T47D (cell line): ENCODE measurements at places on chromosomes 3 and 15.

- DNase-seq = no peak
These were observed 30.0 kb upstream of the MEIS2 start for GRCh38 chr15:37130356-37130755.

DNA sequence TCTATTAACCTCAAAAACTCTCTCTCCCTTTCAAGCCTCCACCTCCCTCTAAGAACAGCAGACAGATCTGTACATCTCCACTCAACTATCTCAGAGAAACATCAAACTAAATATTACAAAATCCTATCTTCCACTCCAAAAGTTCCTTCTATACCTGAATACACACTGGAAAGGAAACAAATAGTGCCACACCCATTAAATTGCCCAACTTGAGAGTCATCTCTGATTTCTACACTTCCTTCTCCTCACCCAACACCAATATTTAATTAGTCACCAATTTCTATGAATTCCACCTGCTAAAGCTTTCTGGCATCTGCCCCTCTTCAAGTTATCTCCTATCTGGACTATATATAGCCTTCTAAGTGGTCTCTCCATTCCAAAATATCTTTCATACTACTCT lies 65.8 kb downstream of the PEAK1 start:
- DNase-seq = no peak

DNA sequence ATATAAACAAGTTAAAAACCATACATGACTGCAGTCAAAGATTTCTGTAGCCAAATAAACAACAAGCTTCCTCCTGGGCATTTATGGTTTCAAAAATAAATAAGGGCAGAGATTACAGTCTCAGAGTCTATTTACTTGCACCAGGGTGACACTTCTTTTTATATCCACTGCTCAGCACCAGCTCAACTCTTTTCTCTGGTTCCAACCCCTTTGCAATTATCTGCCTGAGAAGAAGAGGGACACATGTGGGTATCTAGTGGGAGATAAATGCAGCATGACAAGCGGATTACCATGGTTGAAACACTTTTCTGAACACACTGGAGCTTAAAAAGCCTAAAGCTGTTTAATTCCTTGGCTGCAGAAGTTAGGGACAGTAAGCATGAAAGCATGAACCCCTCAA lies 311.5 kb downstream of the CNTN3 start:
- peak; percentile 32 for DNase-seq

GRCh38 chr3:73094951-73095350 lies 33.5 kb downstream of the EBLN2 start:
- no peak for DNase-seq

- no peak for DNase-seq
These were observed 149.4 kb downstream of the STAG1 start for GRCh38 chr3:136602818-136603217.

GRCh38 chr3:30661098-30661873 lies 54.9 kb downstream of the TGFBR2 start:
- DNase-seq = no peak

DNA sequence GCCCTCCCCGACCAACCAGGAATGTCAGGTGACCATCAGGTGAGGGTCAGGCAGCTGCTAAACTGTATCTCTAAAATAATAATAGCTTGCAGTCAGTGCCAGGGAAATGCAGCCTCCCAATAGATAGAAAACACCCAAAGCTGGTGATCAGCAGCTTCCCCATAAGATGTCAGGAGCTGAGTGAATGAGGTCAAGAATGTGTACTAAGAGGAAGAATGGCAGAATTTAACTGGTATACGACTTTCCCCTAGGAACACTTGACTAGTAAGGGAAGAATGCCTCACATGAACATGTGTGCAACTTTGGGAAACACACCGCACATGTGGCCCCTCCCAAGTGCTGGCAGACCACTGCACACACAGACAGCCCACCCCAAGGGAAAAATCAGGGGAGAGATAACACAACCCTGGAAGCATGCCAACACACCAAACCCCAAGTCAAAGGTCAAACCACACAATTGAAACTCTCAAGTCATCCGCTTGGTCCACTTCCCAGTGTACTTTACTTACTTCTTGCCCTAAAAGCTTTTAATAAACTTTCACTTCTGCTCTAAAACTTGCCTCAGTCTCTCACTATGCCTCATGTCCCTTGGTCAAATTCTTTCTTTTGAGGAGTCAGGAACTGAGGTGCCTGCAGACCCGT lies 806.5 kb downstream of the OTOL1 start:
- no peak for DNase-seq

DNA sequence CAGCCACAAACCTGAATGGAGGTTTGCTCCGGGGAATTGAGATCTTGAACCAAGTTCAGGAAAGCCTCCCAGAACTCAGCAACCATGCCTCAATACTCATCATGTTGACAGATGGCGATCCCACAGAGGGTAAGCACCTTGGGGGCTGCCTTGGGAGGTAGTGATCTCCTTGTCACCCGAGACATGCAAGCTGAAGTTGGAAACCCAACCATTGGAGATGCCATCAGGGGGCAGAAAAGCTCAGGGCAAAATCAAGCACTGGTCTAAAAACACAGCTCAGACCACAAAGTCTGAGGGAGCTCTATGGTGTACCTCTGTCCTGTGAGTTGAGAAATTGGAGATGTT lies 5.8 kb downstream of the ITIH1 start:
- DNase-seq = no peak

GRCh38 chr15:64485796-64486195 lies 25.4 kb downstream of the ZNF609 start:
- no peak for DNase-seq

- DNase-seq = peak; percentile 30
These were observed 249.9 kb downstream of the SHOX2 start for GRCh38 chr3:157856078-157856939.

DNA sequence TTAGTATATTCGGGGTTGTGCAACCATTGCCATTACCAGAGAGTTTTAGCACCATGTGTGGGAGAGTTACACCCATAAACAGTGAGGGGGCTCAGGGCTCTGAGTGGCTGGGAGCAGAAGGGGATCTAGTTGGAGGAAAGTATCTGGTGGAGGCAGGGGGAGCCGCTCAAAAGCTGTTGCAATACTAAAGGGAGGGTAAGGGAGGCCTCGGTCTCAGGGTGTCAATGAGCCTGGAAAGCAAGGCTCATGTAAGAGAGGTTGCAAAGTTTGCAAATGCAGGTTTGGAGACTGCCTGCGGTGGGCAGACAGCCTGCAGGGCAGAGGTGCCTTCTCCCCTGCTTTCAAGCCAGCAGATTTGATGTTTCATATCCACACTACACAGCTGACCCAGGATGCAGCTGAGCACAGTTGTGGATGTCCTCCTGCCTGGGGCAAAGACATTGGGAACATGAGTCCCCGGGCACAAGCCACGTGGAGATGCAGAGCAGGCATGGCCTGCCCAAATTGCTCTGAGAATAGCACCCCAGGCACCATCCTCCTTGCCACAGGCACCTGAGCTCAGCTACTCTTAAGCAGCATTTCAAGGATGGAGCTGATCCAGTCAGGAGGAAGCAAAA lies 181.4 kb downstream of the TLE3 start:
- DNase-seq = no peak

DNA sequence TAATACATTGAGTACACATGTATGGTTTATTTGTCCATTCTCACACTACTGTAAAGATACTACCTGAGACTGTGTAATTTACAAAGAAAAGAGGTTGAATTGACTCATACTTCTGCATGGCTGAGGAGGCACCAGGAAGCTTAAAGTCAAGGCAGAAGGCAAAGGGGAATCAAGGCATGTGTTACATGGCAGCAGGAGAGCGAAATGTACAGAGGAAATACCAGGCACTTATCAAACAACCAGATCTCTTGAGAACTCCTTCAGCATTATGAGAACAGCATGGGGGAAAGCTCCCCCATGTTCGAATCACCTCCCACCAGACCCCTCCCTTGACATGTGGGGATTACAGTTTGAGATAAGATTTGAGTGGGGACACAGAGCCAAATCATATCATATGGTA lies 666.3 kb downstream of the ZBBX start:
- no peak for DNase-seq

DNA sequence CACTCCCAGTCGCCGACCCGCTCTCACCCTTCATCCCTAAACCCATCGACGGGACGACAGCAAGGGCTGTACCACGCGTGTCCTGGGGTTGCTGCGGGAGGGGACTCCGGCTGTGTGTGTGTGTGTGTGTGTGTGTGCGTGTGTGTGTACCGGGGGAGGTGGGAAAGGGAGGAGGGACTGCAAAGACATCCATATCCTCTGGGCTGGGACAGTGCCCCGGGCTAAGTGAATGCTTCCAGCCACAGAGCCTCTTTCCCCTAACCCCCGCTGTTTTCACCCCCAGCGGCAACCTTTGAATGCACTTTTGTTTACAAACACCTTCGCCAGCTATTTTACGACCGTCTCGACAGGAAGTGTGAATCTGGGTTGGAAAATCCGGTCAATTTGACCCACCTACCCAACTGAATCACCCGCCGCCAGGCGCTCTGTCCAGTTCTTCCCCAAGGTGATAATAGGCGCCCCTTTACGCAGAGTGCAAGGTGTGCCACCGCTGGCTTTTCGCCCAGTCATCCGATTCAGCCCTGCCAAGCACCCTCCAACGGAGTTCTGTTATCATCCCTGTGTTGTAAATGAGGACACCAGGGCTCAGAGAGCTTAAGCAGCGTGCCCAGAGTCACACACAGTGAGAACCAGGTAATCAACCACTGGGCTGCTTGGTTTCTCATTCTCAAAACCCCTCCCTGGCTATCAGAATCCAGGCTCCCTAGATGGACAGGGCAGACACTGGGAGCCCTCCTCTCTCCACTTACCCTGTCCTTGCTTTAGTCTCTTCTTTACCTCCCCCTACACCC lies 739 bp upstream of the AMOTL2 start:
- DNase-seq = no peak

DNA sequence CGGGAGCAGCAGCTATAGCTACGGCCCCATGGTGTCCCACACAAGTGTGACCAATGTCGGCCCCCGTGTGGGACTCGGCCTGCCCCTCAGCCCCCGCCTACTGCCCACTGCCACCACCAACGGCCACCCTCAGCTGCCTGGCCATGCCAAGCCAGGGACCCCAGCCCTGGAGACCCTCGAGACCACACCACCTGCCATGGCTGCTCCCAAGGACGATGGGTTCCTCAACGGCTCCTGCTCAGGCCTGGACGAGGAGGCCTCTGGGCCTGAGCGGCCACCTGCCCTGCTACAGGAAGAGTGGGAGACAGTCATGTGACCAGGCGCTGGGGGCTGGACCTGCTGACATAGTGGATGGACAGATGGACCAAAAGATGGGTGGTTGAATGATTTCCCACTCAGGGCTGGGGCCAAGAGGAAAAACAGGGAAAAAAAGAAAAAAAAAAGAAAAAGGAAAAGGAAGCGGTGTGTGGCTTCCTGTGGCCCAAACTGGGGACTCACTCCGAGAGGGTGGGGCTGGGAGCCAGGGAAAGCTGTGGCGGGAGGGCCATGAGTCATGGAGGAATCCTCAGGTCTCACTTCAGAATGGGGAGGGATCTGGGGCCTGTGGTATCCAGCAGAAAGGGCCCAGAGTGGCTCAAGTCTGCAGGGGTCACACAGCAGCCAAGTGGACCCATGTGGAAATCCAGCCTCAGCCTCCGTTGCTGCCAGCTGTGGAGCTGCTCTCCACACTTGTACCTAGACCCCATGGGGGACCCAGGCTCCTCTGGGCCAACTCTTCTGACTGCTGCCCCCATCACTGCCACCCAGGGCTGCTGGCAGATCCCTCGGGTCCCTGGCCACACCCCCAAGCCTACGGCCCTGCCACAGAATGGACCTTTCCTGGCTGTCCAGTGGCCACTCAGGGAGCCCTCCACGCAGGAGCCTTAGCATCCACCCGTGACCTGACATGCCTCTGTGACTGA lies 26.1 kb downstream of the PTH1R start:
- no peak for DNase-seq

- no peak for DNase-seq
These were observed 27.3 kb downstream of the WNT5A start for GRCh38 chr3:55459838-55460237.

GRCh38 chr3:56086355-56086754 lies 381.9 kb downstream of the ERC2 start:
- DNase-seq = no peak

GRCh38 chr3:193797566-193797965 lies 204.6 kb downstream of the OPA1 start:
- DNase-seq = no peak

DNA sequence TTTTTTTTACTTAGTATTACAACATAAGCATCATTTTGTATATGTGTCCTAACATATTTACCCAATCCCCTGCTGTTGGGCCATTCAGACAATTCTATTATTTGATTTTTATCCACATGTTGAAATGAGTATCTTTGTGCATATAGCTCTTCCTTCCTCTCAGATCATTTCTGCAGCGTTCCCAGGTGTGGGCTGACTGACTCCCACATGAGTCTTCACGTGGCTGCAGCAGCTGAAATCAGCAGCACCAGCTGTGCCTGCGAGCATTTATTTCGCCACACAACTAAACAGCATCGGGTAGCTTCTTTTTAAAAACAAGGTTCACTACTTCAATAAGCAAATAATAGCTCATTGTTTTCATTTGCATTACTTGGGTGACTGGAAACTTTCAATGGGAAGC lies 44.5 kb upstream of the PDE8A start:
- no peak for DNase-seq

GRCh38 chr3:172312001-172312400 lies 136.3 kb downstream of the GHSR start:
- no peak for DNase-seq

DNA sequence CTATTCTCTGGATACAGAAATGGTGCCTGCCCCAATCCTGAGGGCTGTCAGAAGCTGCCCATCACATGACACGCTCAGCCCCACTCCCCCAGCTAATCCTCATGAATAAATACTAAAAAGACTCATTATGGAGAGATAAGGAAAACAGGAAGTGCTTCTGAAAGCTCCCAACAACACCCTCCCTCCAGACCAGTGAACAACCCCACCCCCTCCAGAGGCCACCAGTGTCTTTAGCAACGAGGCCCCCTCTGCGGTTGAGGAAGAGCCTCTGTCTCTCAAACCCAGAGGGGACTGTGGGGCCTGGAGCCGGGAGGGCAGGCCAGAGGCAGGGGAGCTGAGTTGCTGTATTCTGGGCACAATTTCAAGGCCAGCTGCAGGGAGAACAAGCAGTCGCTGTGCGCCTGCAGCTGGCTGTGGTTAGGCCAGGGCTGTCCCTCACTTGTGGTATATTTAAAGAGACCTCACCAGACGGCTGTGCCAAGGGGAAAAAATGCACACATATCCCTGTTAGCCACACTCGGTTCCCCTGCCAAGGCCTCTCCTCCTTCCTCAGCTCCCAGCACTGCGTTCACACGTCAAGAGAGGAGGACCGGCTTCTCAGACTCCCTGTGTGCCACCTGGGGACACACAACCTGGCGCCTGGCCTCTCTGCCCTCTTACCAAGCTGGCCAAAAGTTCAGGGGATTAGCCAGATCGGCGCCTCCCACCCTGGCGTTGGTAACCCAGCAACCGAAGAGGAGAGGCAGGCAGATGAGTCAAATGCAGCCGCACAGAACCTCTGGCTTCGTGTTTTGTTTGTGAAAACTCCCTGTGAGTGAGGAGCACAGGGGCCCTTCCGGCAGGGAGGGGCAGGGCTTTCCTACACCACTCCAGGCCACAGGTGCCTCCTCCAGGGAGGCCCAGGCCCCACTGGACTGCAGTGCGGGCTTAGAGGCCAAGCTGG lies 101.2 kb upstream of the ETV5 start:
- DNase-seq = no peak
